ENCODE measurements at places on chromosomes 5 and 9.
A peak's percentile ranks its signal among the peaks of the same experiment; 100 is the strongest.

- DNase-seq, result no peak
Measured at GRCh38 chr5:159992566-159992965, 16.4 kb upstream of the TTC1 start.

DNA sequence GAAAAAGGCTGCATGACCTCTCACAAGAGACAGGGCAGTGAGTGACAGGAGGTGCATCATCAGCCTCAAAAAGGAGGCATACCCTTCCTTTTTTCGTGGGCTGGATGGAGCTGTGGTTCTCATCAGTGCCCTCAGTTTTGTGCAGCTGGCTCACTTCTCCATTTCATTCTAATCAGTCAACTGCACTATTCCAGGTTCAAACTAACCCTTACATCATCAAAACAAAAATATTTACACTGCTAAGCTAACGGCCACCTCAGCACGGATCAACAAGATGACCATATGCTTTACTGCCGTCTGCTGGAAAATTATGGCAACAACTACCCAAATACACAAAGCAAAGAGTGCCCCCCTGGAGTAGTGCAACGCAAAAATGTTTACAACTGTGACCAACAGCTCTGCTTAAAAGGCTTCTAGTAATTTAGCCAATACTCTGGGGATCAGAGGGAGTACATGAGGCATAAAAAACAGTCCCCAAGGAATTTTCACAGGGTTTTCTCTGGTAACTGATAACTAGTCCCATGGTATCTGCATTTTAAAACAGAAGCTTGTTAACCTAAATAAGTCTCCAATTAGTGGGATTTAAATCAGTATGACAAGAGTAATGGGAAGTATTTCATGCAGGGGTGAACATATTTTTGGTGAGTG, 10.8 kb downstream of the KCNV2 start:
- no peak for DNase-seq

DNA sequence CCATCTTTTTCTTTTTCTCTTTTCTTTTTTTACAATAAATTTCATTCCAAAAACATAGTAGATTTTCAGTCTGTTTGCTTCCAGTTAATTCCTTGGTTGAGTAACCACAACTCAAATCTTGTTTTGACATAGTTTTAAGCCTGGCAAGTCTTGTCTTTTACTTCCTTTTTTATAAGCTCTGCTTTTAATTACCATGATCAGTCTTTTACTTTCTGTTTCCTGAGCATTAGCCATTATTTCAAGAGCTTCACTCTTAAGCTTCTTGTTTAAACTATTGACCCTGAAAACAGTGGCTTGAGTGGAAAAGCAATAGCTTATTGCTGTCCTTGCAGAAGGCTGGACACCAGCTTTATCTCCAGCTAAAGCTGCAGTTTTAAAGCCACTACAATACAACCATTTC, 1363.3 kb downstream of the MAT2B start:
- no peak for DNase-seq

GRCh38 chr9:126436545-126437267, 110.1 kb downstream of the MVB12B start:
- DNase-seq, result no peak

- no peak for DNase-seq
Measured at GRCh38 chr5:154214371-154215106, 24.0 kb downstream of the GALNT10 start.

- DNase-seq, result no peak
Measured at GRCh38 chr9:10008101-10008799, 604.6 kb downstream of the PTPRD start.

DNA sequence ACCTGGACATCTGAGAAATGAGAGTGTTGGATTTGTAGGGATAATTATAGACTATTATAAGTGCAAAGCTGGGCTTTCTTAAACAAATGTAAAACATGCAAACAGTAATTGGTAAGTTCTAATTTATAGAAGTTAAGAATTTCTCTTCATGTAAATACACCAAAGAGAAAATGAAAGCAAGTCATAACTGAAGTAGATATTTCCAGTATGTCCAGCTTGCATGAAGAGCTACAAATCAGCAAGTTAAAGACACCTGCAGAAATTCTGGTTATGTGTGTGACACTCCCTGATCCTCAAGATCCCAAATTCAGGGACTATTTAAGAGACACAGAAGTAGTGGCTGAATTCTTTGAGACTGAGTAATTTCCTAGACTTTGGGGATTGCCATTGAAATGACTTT, 308.9 kb downstream of the TLE4 start:
- no peak for DNase-seq

DNA sequence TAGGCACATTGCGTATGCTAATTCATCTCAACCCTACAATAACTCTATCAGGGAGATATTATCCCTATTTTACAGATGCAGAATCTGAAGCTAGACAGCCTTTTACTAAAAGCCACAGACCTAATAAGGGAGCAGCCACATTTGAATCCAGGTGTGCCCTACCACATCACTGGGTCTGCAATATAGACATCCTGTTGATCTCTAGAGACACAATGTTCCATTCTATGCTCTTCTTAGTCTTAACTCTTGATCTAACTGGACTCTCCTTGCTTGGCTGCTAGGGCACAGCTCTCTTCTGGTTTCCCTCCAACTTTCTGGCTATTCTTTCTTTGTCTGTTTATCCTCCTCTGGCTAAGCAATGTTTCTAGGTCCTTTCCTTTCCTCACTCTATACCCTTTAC, 1.4 kb upstream of the SPATA6L start:
- DNase-seq, result peak; percentile 26

DNA sequence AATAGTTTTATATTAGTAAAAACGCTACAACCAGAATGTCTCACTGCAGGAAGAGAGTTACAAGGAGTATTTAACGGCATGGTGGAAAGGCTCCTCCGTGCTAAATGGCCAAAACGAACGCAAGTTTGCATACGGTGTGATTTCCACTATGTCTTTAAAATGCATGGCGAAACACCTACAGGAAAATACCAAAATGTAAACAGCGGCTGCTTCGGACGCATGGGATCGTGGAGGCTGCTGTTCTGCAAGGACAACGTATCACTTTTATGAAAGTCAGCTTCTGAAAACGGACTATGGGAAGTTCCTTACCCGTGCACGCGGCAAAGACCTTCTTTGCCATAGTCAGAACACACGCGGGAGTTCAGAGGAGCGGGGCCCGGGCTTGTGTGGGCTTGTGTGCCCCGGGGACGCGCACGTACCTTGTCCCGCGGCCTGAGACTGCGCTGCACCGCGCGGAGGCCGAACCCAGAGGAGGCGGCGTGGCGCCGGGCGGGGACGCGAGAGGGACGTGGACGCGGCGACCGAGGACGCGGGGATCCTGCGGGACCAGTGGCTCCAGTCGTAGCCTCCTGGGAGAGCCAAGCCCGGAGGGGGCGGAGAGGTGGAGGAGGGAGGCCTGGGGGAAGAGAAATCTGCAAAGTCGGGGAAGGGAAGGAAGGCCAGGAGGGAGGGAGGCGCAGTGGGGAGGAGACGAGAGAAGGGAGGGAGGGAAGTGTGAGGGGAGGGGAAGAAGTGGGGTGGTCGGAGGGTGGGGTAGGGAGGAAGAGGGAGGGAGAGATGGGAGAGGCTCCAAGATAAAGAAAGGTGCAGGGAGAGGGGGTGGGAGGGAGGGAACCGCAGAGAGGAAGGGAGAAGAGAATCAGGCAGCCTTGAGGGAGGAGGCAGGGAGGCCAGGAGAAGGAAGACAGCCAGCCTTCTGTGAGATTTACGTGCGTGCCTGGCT, at the start of gene CMBL:
CMBL (minus strand) TSS at position 697 of the 943 bp plus-strand sequence. CDS start 17,140 bp downstream, outside the sequence.
- DNase-seq, result no peak

DNA sequence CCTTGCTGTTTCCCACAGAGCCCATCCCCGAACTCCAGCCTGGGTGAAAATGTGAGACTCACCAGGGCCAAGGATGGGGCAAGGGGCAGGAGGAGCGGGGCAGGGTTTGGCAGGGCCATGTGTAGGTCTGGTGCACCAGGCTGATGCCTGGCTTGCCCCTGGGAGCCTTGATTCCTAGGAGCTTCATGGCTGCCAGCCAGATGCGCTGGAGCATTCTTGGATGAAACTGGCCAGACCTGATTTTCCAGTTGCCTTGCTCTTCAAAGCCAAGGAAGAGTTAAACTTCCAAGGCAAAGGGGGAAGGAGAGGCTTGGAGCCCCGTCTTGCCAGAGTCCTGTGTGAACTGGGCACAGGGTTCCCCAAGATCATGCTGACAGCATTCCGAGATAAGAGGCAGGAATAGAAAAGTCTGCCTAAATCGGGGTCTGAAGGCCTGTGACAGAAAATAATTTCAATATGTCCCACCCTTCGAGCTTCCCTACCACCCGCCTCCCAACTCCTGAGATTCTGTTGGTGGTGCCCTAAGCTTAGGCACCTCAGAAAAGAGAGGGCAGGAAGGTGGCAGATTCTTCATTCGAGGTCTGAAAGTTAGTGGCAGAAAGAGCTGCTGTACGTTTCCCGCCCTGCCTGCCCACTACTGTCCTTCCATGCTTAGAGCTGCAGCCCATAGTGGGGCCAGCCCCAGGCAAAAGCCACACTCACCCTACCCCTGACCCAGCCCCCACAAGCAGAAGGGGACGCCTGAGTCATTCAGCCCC, 20.4 kb downstream of the FAT2 start:
- no peak for DNase-seq

GRCh38 chr5:120088836-120089235, 375.3 kb upstream of the PRR16 start:
- DNase-seq, result no peak

GRCh38 chr9:113793558-113793957, 82.6 kb upstream of the ZNF618 start:
- DNase-seq, result no peak

DNA sequence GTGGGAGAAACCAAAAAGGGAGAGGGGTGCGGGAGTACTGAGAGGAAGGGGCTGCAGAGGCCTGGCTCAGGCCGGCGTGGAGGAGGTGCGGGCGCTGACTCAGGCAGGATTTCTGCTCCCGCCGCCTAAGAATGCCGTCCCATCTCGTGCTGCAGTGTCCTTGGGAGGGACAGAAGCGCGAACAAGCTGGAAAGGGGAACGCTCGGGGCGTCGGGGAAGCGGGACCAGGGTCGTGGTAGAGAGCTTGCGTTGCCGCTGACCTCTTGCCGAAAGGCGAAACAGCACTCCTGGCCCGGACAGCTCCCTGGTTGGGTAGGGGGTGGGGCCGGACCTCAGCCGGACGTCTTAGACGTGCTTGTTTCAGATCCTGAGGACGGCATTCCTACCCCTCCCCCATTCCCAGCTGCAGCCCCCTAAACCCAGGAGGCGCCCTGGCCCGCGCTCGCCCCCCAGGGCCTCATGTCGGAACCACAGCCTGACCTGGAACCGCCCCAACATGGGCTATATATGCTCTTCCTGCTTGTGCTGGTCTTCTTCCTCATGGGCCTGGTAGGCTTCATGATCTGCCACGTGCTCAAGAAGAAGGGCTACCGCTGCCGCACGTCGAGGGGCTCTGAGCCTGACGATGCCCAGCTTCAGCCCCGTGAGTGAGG, 1.1 kb downstream of the RELL2 start:
- peak; percentile 66 for DNase-seq

DNA sequence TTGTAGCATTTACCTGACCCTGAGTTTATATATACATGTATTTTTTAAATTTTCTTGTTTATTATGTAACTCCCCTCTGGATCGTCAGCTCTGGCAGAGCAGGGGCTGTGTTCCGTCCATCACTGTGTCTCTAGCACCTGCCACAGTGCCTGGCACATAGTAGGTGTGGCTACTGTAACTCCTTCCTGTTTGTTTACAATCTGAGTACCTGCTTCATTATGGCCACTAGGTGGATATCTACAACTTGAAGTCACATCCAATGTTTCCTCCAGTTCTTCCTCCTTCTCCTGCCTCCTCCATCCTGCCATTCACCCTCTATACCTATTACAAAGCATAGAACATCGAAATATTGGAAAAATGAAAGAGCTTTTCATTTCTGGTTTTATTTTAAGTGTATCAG, 14.2 kb upstream of the PPP1R2B start:
- DNase-seq, result peak; percentile 20

Data from CD4-positive, alpha-beta T cell treated with Interleukin-4 for 1 hour (primary cell).